ENCODE measurements at places on chromosomes 3 and 15. TPM values are rescaled to one million over a fixed set of nuclear protein-coding genes. Genes with fewer than 3 reads are reported as not detected.

DNA sequence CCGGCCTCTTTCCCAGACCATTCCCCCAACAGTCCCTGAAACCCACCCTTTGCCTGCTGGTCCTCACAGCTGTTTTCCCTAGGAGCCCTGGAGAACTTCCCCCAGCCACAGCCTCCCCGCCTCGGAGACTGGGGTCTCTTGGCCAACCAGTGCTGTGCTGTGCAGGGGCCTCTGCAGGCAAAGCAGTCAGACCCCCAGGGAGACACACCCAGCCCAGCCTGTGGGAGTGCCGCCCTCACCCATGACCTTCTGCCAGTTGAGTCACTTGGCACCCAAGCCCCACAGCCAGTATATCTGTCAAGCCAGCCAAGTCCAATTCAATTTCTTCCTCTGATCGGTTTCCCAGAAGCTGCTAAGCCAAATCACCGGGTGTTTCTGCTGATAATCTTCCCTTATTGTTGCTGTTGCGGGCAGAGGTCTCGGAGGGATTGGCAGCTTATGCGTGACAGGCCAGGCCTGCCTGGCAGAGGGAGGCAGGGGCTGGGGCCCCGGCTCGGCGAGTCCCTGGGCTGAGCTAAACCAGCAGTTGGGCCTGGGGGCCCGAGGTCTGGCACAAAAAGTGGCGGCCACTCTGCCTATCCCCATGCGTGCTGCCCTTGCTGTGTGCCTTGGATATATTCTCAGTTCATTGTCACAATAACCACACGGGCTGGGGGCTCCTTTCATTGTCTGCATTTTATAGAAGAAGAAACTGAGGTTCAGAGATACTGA lies 65.6 kb upstream of the SLC6A1 start:
- no peak for DNase-seq

Gene CFAP20DC
- 4.1 TPM for polyA plus RNA-seq

DNA sequence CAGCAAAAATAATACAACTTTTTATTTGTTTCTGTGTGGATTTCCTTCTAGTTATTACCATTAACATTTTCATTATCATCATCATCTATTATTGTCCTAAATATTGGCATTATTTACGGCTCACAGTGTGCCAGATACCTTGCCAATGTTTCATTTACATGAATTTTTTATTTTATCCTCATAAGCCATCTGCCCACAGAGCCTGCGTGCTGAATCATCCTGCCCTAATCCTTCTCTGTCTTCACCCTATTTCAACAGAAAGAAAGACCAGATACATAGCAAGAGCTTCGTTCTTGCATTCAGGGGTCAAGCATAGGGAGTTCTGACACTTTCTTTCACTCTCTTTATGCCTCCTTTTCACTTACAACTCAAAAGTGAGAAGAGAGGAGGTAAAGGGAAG lies 82.0 kb downstream of the KCNMB2 start:
- DNase-seq = no peak

Gene IL12A
- 0.62 TPM for polyA plus RNA-seq

DNA sequence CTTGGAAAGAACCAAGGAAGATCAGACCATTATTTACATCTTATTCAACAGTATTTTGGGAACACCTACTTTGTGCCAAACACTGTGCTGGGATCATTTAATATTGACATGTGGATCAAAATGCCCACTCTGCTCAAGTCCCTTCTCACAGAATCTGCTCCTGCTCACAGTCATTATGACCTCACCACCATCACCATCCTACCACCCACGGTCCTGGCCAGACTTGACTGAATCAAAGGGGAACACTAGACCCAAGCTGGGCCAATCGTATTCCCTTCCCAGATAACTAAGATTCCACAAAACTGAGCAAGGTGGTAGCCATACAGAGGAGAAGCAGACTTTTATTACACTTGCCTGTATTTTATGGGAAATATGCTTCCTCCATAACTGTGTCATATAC lies 3.4 kb upstream of the CEP152 start:
- DNase-seq = no peak

DNA sequence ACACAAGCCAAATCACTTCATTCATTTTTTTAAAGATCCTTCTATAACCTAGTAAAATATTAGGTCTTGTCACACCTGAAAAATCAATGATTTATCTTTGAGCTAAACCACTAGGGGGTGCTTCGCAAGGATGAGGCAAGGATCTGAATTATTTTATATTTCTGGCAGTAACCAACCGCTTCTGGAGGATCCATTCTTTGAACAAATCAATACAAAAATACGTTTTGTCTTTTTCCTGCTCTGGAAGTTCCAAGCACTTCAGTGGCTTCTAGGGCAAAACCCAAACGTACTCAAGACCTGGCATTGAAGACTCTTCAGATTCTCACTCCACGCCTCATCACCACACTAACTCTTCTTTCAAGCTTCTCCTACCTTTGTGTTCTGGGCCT lies 486 bp downstream of the LSG1 start:
- no peak for DNase-seq

DNA sequence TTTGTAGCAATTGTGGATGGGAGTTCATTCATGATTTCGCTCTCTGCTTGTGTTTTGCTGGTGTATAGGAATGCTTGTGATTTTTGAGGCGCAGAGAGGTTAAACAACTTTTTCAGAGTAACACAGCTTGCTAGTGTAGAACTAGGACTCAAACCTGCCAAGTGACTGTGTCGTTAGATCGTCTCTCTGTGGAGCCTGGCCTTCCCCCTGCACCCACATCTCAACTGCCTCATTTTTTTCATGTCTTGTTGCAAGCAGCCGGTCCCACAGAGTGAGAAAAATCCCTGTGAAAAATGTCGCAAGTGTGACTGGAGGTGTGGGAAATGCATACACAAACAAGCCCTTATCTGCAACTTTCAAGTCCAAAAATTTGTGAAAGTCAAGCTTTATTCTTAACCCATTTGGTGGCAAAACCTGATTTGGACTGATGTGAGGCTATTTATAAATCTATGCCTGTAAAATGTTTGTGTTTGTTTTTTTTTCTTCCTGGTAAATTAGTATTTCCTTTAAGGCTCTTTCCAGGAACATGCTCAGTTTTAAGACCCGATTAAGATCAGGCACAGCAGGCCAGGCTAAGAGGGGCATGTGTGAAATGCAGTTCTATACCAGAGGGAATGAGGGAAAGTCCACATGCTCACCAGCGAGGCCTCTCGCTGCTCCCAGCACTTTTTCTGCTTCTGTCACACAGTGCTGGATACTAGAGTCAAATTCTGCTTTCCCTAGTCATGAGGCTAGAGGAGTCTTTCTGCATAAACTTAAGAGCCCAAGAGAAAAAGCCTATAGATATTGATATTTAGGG lies 25.8 kb downstream of the ST6GAL1 start:
- DNase-seq = no peak

DNA sequence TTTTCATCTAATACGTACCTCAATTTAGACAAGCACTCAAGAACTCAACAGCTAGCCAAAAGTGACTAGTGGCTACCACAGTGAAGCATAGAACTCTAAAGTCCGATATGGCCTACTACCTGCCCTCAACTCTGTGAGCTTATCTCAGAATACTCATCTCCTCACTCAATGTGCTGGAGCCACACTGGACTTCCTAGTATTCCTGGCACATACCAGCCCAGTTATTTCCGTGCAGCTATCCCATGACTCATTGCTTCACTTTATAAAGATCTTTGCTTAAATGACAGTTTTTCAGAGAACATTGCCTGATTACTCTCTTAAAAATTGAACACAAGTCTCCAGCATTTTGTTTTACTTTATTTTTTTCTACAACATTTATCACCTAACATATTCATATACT lies 524.7 kb downstream of the PYDC2 start:
- no peak for DNase-seq

DNA sequence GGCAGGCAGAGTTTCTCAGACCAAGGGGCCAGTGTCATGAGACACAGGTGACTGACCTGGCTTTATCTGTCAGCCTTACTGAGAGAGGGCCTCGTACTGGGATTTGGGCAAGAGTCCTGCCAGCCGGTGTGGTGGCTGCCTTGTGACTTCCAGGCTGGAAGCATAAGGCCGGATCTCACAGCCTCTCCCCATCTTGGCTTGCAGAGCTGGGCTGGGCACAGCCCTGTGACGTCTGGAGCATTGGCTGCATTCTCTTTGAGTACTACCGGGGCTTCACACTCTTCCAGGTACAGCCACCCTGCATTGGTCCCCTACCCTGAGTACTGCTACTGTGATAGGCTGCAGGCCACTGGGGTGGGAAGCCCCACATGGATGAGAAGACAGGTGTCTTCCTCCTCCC lies 12.1 kb downstream of the CLK3 start:
- DNase-seq = no peak

Gene GPD1L
- polyA plus RNA-seq = 15.0 TPM

Gene XCR1
- 0.14 TPM for polyA plus RNA-seq

DNA sequence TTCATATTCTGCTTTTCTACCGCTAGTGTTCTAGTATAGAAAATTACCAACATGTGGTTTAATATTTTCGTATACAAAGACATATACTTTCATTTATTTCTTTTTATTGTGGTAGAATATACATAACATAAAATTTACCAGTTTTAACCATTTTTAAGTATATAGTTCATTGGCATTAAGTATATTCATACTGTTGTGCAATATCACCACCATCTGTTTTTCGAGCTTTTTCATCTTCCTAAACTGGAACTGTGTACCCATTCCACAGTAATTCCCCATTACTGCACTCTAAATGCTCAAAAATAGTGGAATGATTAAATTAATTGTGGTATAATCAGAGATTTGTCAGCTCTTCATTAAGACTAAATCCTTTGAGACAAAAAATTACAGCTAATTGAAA lies 62.9 kb downstream of the ECT2 start:
- DNase-seq = no peak

GRCh38 chr3:136955813-136956212 lies 2.0 kb upstream of the IL20RB start:
- DNase-seq = no peak

GRCh38 chr15:39183164-39183881 lies 397.6 kb upstream of the THBS1 start:
- DNase-seq = no peak

GRCh38 chr3:102057781-102058421 lies 208.6 kb downstream of the NFKBIZ start:
- no peak for DNase-seq

DNA sequence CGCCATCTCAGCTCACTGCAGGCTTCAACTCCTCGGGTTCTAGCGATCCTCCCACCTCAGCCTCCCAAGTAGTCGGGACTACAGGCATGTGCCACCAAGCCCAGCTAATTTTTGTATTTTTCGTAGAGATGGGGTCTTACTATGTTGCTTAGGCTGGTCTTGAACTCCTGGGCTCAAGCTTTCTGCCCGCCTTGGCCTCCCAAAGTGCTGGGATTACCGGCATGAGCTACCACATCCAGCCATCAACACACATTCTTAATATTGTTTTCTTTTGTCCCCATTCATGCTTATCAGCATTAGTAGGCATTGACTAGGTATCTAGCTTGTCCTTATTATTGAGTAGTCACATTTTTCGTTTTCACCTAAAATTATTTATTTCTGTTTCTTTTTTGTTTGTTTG lies 168.3 kb downstream of the GHSR start:
- no peak for DNase-seq

DNA sequence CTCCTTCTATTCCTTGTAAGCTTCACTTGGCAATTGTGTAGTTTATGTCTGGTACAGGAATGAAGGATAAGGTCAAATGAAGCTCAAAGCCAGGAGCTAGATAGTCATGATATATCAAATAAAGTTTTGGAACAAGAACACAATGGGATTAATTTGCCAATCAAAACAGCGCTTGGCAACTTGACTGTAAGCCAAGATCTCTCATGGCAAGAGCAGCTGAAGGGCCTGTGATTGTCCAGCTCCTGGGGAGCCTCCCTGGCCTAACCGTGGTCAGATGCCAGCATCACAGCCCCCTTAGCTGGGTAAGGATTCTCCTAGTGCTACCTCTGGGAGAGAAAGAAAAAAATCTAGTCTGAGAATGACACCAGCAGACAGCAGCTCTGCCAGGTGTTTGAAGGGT lies 97.2 kb downstream of the LIPC start:
- DNase-seq = no peak

Gene LRRC58
- polyA plus RNA-seq = 22.0 TPM

GRCh38 chr3:13853978-13854296 lies 25.9 kb downstream of the WNT7A start:
- no peak for DNase-seq
